ENCODE measurements at places on chromosomes 3 and 15.

GRCh38 chr3:32293903-32294302, 55.4 kb downstream of the CMTM8 start:
- no peak for DNase-seq

- no peak for DNase-seq
These were observed 58.4 kb downstream of the NME9 start for GRCh38 chr3:138271189-138271794.

- peak; percentile 18 for DNase-seq
These were observed 259.5 kb downstream of the THSD4 start for GRCh38 chr15:71374607-71375352.

GRCh38 chr3:62992520-62992919, 117.3 kb upstream of the CADPS start:
- no peak for DNase-seq

GRCh38 chr3:113436809-113437208, 4.5 kb downstream of the CFAP44 start:
- no peak for DNase-seq

- DNase-seq: no peak
These were observed 982 bp upstream of the SCG3 start for GRCh38 chr15:51680321-51680720.

DNA sequence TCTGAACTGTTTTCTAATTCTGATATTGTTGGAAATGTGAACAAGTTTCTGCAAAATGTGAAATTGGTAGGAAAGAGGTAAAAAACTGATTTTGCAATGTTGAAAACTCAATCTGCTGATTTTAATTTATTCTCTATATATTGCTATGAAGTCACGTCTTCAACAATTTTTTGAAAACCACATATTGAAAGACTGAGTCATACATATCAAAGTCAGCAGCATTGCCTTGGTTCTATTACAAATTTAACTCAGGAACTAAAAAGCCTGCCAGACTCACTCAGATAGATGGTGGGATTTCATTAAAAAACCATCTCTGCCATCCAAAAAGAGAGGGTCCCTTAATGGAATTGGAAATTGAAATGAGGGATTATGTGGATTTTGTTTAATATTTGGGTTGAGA, 351.4 kb downstream of the CNTN3 start:
- no peak for DNase-seq

- no peak for DNase-seq
These were observed 338.1 kb downstream of the EFHB start for GRCh38 chr3:19595884-19596283.

- DNase-seq: no peak
These were observed 62.7 kb upstream of the MFGE8 start for GRCh38 chr15:88975891-88976290.

- DNase-seq: peak; percentile 60
These were observed 66.9 kb downstream of the SLCO2A1 start for GRCh38 chr3:133962849-133963248.

GRCh38 chr3:141561426-141562034, 74.7 kb downstream of the RASA2 start:
- peak; percentile 24 for DNase-seq

GRCh38 chr3:107718547-107718946, 195.8 kb downstream of the BBX start:
- DNase-seq: no peak

- DNase-seq: no peak
These were observed 21.9 kb upstream of the SSR3 start for GRCh38 chr3:156576651-156577348.

DNA sequence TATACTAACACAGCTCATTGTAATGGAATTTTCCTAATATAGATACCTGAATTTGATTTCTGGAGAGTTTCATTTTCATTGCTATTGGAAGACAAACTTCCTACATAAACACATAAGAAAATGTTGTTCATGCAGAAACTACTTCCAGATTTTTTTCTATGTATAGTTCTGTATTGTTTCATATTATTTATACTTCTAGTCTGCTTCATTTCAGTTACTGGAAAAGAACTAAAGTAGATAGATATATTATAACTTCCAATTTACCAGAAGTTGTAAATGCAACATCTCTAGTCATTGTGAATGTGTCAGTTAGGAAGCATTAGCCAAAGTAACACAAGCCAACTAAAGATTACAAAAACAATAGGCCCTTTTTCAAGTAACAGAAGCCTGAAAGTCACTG, 147.3 kb upstream of the ZNF385D start:
- no peak for DNase-seq

DNA sequence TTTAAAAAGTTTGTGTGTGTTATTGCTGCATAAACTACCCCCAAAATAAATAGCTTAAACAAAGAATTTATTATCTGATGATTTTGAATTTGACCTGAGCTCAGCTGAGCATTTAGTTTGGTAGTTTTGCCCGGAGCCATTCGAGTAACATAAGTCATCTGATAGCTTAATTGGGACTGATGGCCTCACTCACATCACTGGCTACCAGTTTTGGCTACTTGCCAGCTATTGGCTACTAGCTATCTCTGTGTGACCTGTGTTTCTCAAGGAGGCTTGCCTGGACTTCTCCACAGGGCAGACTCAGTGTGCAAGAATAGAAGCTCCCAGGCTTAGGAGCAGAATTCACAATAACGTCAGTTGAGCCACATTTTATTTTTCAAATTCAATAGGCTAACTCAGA, 9.0 kb downstream of the CNTN3 start:
- no peak for DNase-seq

DNA sequence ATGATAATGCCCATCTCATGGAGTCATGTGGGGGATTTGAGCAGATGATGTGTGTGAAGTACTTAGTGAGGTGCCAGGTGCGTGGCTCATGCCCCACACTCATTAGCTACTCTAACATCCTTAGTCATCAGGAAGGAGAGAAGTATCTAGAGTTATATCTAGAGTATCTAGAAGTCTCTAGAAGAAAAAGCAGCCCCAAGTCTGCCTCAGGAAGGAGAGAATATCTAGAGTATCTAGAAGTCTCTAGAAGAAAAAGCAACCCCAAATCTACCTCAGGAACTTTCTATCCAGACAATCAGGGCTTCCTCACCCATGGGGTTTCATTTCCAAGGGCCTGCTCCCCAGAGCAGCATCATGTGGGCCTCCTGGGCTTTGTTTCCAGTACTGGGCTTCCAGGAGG, 24.7 kb upstream of the DOCK3 start:
- no peak for DNase-seq

- DNase-seq: no peak
These were observed 51.7 kb downstream of the SLC6A6 start for GRCh38 chr3:14453876-14454638.

DNA sequence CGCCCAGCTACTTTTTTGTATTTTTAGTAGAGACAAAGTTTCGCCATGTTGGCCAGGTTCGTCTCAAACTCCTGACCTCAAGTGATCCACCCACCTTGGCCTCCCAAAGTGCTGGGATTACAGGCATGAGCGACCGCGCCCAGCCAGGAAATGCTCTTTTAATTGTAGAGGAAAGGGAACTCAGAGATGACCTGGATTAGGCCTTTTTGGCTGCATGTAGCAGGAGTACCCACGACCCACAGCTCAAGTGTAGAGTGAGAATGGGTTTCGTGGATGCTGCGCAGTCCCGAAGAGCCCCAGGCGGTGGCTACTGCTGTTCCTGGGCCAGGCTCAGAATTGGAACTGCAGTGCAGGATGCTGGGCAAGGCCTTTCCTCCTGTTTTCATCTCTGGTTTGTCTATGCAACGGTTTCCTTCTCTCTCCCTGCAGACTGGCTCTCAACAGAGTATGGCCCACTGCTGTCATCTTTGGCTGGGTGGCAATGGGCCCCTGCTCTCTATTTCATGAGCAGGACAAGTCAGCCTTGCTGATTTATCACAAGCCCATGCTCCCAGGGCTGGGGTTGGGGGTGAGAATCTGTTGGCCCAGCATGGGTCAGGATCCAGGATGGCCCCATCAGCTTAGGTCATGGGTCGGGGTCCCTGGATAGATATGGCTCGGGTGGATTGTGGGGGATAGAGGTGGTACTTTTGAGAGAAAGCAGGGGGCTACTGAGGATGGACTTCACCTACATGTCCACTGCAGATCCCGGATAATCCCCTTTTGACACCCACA, 51.2 kb downstream of the GASK1A start:
- DNase-seq: no peak

- DNase-seq: no peak
These were observed 910.2 kb downstream of the TUSC7 start for GRCh38 chr3:117619805-117620204.

GRCh38 chr3:129000742-129001100, 383 bp upstream of the EFCC1 start:
- no peak for DNase-seq

DNA sequence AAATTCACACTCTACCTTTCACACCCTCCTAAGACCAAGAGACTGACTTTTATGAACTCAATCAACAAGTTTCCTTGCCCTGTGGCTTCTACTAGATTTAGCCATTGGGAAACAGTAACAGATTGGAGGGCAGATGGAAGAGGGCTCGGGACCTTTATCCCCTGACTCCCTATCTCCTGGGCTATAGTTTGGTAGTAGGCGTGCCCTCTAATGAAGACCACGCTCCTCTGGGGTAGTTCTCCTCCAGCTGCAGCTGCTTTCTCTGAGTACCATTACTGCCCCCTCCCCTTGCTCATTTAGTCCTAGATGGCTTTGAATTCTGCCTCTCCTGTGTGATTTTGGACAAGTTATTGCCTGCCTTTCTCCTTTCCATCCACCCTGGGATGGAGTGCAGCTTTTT, 33.3 kb downstream of the FMN1 start:
- DNase-seq: no peak

DNA sequence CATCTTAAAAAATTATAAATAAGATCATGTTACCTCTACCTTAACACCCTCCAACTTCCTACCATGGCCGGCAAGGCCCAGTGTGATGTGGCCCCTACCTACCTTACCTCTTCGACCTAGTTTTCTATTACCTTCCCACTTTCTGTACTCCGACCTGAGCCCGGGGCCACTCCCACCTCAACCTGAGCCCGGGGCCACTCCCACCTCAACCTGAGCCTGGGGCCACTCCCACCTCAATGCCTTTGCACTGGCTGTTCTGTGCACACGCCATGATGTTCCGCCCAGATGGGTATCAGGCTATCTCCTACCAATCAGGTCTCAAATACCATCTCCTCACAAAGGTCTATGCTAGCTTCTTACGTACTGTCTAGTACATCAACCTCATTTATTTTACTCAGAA, 66.8 kb upstream of the XXYLT1 start:
- no peak for DNase-seq

- DNase-seq: no peak
These were observed 8.2 kb upstream of the SNTN start for GRCh38 chr3:63644212-63644797.

- DNase-seq: no peak
These were observed 454.7 kb upstream of the ADAMTS9 start for GRCh38 chr3:65142456-65142855.

- no peak for DNase-seq
These were observed 24.4 kb downstream of the PTPN23 start for GRCh38 chr3:47404955-47405790.

Measured in fibroblast of skin of left biceps (primary cell).